ENCODE measurements at places on chromosomes 16 and 17.

DNA sequence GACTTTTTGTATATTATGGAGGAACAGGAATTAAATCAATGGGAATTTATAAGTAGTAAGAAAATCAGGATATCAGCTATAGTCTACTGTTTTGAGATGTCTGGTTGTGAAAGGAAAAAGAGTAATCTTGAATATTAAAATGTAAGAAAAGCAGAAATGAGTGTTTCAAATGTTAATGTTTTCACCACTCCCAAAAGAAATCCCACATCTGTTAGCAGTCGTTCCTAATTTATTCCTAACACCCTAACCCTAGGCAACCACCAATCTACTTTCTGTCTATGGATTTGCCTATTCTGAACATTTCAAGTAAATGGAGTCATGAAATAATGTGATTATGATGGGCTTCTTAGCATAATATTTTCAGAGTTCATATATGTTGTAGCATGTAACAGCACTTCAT is 133.0 kb downstream of the CHD9 start:
- DNase-seq, result no peak

GRCh38 chr17:43349142-43349541 is 49.7 kb upstream of the ARL4D start:
- DNase-seq, result no peak

DNA sequence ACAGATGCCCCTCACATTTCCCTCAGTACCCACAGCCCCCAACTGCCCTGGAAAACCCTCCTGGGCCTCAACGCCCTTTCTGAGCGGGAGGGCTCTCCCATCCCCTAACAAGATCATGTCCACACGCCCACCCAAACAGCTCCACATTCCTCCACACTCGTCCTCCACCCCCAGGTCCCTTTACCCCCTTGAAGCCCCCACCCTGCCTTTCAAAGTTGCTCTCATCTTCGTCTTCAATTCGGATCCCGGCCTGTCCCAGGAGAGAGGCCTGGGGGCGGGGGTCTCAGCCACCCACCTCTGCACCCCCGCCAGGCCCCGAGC is 14.3 kb downstream of the HOXB4 start:
- no peak for DNase-seq

DNA sequence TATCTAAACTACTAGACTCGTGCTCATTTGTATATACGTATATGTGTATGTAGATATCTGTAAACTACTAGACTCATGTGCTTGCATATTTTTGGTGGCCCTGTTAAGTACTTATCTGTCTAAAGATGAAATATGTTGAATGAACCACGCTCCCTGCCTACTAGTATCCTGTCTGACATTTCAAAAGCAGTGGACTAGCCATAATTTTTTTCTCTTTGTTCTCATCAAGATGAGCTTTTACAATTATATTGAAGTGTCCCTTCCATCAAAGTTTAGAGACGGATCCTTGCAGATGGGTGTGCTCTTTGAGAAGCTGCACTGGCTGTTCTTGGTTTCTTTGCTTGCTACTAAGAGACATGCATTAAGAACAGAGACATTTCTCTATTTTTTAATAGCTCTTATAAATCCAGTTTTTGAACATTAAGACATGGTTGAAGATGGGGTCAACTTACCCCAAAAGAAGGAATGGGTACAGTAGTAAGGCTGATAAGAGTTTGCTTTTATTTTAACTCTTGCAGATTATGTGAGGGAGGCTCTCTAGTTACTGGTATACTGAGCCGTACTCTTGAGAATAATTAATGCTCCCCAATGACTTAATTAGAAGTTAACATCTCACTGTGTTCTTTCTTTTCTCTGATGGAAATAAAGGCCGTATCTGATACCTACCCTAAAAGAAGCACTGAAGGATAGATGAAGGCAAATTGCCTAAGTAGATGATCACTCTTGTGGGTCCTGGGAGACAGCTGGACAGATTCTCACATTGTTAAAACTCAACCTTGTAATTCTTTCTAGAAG is 3.4 kb downstream of the CNTNAP4 start:
- no peak for DNase-seq

GRCh38 chr16:27414788-27415431 is 12.9 kb downstream of the IL21R start:
- DNase-seq, result no peak

- DNase-seq, result no peak
Observed at GRCh38 chr17:3929181-3929580, 12.9 kb upstream of the P2RX1 start.

GRCh38 chr16:10728003-10728887 is 15.4 kb upstream of the NUBP1 start:
- DNase-seq, result no peak

- DNase-seq, result no peak
Observed at GRCh38 chr17:69402052-69402451, 12.4 kb upstream of the MAP2K6 start.

GRCh38 chr16:49085686-49086085 is 196.0 kb downstream of the CBLN1 start:
- DNase-seq, result peak; percentile 10

- peak; percentile 93 for DNase-seq
Observed at GRCh38 chr16:57628008-57628781, at the start of gene ADGRG1. TSS of gene ADGRG1 (plus strand) at chr16:57628630. CDS start at chr16:57650288, 21,658 bp downstream.

DNA sequence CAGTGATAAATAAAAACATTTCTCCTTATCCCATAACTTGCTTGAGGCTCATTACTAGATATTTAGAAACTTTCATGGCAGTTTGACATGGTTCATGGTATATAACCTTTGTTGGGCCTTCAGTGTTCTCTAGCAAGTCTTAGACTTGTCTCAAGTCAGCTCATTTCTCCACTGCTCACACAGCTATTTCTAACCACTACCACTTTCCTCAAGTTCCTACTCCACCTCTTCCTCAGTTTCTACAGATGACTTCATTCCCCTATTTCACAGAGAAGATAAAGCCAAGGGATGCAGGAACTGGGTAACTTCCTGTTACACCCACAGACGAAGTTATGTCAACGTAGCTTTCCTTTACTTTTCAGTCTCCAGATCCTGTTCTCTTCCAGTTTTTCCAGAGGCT is 23.2 kb downstream of the NLK start:
- no peak for DNase-seq

GRCh38 chr17:28319598-28319935 is 567 bp downstream of the TMEM97 start:
- no peak for DNase-seq

GRCh38 chr17:53630115-53630514 is 192.6 kb upstream of the KIF2B start:
- DNase-seq, result no peak

- DNase-seq, result no peak
Observed at GRCh38 chr17:16913463-16913862, 58.5 kb downstream of the TNFRSF13B start.

DNA sequence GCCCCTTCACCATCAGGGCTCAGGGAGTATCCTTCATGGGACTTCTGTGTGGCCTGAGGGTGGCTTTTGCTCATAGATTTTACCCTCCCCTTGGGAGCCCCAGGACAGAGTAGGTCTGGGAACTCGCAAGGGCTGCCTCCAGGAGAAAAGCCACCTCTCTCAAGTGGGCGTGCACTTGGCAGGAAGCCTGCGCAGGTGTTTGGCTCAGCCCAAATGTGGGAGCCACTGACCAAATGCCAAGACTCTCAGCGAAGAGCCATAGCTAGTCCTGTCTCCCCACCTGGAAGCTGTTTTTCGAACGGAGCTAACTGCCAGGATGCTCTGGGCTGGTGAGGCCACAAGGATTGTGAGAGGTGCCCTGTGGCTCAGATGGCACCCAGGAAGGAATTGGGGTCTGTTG is 2.0 kb upstream of the HSD17B2 start:
- DNase-seq, result no peak

- DNase-seq, result no peak
Observed at GRCh38 chr17:47254403-47254943, 846 bp downstream of the ITGB3 start.

GRCh38 chr16:89695875-89696669 is 5.4 kb downstream of the SPATA2L start:
- DNase-seq, result no peak

DNA sequence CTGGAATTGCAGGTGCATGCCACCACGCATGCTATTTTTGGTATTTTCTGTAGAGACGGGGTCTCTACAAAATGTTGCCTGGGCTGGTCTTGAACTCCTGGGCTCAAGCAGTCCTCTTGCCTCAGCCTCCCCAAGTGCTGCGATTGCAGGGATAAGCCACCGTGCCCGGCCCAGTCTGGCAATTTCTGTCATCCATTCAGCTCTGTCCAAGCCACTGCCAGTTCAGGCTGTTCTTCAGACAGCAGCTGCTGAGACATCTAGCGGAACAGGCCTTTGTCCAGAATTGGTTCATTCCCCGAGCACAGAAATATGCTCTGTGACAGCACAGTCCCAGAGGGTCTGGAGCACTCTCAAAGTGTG is 5.4 kb downstream of the SLC47A1 start:
- no peak for DNase-seq

- DNase-seq, result no peak
Observed at GRCh38 chr16:30720694-30721093, 21.7 kb downstream of the SRCAP start.

GRCh38 chr16:89409161-89409711 is 81.1 kb downstream of the ANKRD11 start:
- DNase-seq, result no peak

GRCh38 chr17:19385521-19385983 is 1.4 kb downstream of the MFAP4 start:
- DNase-seq, result no peak

DNA sequence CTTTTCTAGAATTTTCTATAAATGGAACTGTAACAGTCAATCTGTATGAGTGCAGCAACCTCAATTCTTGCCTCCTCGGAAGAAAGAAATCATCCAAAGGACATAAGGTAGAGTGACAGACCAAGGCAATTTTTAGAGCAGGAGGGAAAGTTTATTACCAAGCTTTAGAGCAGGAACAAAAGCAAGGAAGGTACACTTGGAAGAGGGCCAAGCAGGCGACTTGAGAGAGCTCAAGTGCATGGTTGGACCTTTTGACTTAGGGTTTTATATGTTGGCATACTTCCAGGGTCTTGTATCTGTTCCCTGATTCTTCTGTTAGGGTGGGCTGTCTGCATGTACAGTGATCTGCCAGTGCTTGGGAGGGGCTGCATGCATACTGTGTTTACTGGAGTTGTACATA is 50.3 kb downstream of the SCNN1G start:
- DNase-seq, result no peak

DNA sequence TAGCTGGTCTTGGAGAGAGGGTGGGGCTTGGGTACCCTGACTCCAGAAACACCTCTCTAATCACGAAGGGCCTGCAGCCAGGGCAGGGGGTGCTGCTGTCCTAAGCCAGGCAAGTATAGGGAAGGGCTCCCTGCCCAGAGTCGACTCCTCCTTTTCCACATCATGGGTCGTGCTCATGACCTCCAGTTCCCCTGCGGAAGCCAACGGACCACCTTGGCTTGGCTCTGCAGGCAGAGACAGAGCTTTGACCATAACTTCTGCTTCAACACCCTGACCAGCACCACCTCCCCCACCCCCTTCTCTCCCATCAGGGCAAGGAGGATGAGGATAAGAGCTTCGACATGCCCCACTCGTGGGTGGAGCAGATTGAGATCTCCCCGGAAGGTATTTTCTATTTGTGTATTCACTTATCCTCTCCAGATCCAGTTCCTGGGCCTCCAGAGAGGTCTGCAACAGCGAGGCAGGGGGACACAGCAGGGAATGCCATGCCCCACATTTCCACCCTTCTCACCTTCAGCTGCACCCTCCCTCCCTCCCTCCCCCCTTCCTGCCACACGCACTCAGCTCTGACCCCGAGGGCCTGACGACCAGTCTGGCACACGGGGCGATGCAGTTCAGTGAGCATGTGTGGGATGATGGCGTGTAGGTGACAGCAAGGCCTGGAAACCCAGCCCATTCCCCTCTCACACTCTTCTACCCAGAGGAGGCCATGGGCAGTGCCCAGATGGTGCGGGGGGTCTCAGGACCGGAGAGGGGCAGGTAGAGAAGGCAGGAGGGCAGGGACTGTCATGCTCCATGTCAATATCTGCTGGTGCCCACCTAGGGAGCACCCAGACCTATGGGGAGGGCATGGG is 14.0 kb upstream of the KATNB1 start:
- no peak for DNase-seq

DNA sequence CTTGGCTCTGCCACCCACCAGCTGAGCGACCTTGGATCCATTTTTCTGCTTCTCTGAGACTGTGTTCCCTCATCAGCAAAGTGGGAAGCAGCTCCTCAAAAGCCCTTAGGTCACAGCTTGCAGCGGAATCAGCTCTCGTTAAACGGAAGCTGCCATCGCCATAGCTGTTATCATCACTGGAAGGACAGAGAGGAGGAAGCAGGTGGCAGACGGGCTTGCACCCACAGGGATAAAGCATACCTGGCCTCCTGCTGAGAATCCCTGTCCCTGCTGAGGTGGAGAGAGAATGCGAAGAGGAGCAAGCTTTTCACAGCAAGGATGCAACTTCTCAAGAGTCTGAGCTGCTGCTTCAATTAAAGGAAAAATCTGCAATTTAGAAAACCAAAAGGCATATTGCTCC is 106.6 kb downstream of the CLEC16A start:
- no peak for DNase-seq

- DNase-seq, result no peak
Observed at GRCh38 chr17:4944554-4945175, 3.7 kb downstream of the PFN1 start.

GRCh38 chr17:48228720-48229119 is 121.2 kb downstream of the SNX11 start:
- DNase-seq, result no peak

GRCh38 chr17:52041123-52041617 is 117.3 kb downstream of the CA10 start:
- no peak for DNase-seq

Measured in GM04504 (cell line).